ENCODE measurements at places on chromosomes 16 and 17.

DNA sequence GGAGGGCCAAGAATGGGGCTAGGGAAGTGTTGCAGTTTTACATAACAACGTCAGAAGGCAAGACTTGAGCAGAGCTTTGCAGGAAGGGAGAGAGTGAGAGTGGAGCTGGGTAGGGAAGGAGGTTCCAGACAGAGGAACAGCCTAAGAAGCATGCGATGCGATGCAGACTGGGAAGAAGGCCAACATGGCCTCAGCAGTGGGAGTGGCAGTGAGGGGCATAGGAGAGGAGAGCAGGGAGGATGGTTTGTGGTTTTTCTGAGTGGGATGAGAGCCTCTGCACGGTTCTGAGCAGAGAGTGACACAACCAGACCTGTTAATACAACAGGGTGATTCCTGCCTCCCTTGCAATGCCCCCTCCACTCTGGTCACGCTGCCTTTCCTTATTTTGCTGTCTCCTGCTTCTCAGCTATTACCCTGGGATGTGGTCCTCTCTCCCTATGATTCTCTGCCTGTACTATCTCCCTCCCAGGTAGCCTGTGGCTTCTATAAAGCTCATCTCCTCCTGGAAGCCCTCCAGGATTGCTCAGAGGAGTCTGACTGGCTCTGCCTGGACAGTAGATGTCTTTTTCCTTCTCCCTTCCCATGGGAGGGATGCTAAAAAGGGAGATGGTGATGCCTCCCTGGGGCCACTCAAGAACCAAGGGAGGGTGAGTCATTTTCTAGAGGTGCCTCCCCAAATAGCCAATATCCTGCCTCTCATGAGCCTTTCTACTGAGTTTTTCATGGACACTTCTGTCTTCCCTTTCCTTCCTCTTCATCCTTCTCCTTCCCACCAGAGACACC, 38.7 kb upstream of the NGFR start:
- DNase-seq: no peak

DNA sequence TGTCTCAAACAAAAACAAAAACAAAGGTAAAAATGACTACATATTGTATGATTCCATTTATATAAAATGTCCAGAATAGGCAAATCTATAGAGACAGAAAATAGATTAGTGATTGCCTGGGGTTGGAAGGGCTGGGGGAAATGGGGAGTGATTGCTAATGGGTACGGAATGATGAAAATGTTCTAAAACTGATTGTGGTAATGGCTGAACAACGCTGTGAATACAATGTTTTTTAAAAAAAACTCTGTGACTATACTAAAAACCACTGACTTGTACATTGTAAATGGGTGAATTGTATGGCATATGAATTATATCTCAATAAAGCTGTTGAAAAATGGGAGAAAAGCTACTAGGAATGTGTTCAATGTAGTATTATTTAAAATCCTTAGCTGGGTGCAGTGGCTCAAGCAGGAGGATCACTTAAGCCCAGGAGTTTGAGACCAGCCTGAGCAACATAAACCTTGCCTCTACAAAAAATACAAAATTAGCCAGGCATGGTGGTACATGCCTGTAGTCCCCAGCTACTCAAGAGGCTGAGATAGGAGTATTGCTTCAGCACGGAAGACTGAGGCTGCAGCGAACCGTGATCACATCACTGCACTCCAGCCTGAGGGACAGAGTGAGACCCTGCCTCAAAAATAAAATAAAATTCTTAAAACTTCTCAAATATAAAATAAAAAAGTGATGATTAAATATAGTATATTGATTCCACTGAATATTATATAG, 47.9 kb downstream of the TOM1L2 start:
- no peak for DNase-seq

DNA sequence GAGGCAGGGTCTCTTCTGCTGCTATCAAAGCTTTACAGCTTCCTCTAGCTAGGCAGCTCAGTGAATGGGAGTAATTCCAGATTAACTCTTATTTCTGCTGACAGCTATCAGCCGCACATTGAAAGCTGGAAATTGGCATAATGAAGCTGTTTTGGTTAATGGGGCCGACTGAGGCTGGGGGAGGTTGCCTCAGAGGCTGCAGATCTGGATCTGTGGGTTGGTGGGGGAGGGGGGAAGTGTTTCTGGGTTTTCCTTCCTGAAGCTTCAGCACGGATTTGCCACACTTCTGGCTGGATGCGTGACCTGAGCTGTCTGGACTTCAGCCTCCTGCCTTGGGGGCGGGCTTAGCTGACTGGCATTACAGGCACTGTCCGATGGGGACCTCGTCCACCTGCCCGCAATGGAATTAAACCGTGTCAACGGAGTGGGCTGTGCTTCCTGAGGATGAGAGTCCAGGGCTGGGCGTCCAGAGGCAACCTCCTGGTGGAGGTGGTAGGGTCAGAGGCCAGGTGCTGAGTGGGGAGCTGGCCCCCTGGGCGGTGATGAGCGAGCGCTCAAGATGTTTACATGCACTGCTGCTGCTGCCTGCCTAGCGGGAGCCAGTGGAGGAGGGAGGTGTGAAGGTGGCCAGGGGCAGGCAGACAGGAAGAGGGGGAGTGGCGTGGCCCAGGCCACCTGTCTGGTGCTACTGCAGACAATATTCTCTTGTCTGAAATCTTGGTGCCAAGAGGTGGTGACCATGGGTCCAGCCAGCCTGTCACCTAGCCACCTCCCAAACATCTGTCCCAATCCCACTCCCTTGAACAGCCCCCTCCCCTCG, 6.7 kb upstream of the ABCC3 start:
- DNase-seq: no peak

- no peak for DNase-seq
Observed at GRCh38 chr16:88389621-88390160, 6.9 kb downstream of the ZNF469 start.

GRCh38 chr17:30380643-30381339, 2.1 kb downstream of the CPD start:
- DNase-seq: no peak

GRCh38 chr17:45936610-45937009, 42.3 kb downstream of the MAPT start:
- no peak for DNase-seq

DNA sequence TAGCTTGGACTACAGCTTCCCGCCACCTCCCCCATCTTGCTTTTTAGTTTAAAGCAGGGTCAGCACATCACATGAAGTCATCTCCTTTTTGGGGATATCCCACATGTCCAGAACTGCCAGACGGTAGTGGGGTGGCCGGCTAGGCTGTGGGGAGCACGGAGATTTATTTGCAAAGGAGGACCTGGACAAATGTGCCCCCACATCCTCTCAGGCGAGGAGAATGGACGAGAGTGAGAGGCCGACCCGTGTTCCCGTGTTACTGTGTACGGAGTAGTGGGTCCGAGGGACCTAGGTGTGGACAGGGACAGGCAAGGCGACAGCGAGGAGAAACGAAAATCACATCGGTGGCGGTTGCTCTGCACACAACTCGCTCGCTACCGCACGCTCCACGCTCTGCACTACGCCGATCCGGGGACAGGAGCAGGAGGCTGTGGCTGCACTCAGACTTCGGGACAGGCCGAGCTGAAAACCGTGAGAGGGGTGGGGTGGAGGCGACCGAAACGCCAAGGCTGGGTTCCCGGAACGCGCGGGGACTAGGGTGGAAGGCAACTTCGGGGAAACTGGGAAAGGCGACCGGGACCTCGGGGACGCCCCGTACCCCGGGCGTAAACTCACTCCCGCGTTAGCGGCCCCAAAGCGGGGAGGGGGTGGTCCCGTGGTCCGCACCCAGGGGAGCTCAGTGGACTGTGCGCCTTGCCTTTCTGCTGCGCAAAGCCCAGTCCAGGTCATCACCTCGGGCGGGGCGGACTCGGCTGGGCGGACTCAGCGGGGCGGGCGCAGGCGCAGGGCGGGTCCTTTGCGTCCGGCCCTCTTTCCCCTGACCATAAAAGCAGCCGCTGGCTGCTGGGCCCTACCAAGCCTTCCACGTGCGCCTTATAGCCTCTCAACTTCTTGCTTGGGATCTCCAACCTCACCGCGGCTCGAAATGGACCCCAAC, at the start of gene MT1A:
MT1A (plus strand) TSS at position 853 of the 937 bp plus-strand sequence; CDS start at position 926, 73 bp downstream.
- DNase-seq: no peak

All from stimulated activated CD8-positive, alpha-beta memory T cell treated with anti-CD3 and anti-CD28 coated beads, Interleukin-7, amount 100 ng/mL, for 1 hour (primary cell).